Esophagus mucosa (tissue), 1 donor: ENCODE measurements at places on chromosomes 6 and 20. TPM values are rescaled to one million over a fixed set of nuclear protein-coding genes. Genes with fewer than 3 reads are reported as not detected.
A peak's percentile ranks its signal among the peaks of the same experiment; 100 is the strongest.

MCCD1 gene
- total RNA-seq, result not detected

BPIFA1 gene
- not detected for total RNA-seq

GSTA2 gene
- not detected for total RNA-seq

BMP5 gene
- total RNA-seq, result 0.08 TPM

RBL1 gene
- total RNA-seq, result 6.3 TPM

BYSL gene
- 16.2 TPM for total RNA-seq

CEP85L gene
- 2.3 TPM for total RNA-seq

SULF2 gene
- total RNA-seq, result 26.4 TPM

BFSP1 gene
- total RNA-seq, result 1.3 TPM

DNA sequence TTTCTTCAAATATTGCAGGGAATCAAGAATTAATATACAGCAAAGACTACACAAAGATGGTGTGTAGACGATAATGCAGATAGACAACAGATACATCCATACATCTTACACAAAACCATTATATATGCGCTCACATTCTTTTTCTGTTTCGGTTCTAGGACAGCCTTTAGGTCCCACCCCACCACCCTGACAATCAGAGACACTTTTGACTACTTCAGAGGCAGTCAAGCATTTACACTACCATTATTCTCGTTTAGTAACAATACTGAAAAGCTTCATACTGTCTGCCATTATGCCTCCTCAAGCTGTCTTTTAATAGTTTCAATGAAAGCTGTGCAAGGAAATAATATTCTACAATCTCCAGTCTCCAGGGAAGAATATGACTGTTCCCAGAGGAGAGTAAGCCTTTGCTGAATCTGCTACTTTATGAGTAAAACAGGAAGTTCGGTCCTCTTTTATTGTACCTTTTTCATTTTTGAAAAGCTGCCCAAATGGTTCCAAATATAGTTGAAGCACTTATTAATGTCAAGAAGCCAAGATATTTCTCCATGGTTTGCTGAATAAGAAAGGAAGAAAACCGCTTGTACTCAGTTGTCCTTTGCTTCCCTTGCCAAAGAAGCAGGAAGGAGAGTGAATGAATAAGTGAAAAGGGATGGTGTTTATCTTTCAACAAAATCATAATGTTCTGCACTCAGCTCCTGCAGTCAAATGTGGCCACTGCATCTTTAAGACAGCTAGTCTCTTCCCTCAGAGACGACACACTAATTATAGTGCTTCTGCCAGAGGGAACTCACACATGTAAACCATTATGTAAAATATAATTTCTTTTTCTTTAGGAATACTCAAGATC, 468.3 kb downstream of the CDC5L start:
- ATAC-seq, result no peak

- ATAC-seq, result peak; percentile 95
Measured at GRCh38 chr6:157763129-157763903, 59.7 kb upstream of the SNX9 start.

DNA sequence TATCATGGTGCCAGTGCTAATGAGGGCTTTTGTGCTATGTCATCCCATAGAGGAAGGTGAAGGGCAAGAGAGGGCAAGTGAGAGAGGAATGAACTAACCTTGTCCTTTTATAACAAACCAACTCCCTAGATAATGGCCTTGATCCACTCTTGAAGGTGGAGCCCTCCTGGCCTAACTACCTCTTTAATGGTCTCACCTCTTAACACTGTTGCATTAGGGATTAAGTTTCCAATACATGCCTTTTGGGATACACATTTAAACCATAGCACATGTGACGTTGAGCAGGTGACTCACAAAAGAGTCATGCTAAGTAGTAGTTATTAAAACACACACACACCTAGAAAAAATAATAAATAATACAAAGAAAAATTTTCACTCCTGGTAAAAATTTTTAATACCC, 36.9 kb downstream of the CCN2 start:
- no peak for ATAC-seq

GRCh38 chr6:8939615-8940014, 504.3 kb upstream of the SLC35B3 start:
- no peak for ATAC-seq

DNA sequence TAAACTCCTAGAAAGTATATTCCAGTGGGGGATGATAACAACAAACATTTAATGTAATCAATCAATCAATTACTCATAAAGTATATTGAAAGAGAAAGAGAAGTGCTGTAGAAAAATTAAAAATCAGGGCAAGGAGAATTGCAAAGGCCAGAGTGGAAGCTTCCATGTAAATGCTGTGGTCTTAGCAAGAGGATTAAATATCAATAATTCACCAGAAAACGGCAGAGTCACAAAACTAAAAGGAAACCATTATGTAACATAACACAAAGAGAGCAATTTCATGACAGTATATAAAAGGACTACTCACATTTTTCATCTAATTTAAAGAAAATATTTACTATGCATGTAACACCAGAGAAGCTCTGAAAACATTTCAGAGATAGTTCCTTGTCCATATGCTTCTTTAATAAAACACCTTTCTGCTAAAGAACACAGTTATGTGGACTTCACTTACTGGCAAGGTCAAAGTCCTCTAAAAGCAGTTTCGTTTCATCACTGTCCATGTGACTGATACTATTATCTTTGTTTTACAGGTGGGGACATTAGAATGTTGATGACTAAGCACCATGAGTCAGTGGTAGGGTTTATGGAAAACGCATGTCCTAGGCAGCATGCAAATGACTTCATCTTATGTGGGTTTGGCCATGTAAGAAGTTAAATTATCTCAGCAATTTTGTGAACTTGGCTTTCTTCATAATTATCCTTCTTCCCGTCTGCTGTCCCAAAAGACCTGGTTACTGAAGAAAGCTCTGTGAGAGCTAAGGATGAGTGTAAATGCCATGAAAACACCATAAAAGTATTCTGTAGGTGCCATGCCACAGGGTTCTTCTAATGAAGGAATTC, 185.8 kb upstream of the TENT5A start:
- ATAC-seq, result peak; percentile 99

DNA sequence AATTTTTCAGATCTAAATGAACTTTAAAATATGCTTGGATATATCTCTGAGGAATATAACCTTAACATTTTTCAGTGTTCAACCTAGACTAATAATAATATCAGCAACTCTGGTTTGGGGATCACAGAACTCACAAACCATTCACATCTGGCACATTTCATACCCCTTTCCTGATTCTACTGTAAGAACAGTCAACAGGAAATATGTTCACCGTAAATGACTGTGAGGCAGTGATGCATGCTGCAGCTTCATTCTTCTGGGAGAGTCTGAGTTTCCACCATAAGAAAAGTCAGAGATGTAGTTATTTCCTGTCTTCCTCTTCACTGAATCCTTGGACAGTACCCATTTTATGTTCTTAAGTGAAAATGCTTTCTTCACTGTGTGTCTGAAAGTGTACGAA, 134.2 kb upstream of the IFNGR1 start:
- no peak for ATAC-seq

GRCh38 chr6:158058171-158058651, 76.5 kb downstream of the SYNJ2 start:
- no peak for ATAC-seq

GRCh38 chr6:170313716-170314295, 7.2 kb downstream of the FAM120B start:
- no peak for ATAC-seq

GRCh38 chr20:59613861-59614260, 9.5 kb downstream of the PHACTR3 start:
- no peak for ATAC-seq

DNA sequence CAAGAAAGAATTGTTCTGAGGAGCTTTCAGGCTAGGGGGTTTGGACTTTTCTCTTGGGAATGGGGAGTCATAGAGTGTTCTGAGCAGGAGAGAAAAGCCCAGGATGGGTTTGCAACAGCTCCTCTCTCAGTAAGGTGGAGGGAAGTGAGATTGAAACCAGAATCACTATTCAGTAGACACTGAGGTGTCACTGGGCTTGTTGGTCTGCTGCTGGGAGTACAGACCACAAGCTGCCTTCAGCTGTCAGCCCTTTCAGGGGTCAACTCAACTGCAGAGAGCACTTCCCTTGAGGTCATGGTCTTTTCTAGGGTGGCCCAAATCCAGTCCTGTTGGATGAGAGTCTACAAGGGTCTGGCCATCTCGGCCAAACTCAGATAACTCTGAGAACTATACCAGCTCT, 12.9 kb upstream of the FOXA2 start:
- no peak for ATAC-seq

GRCh38 chr20:44354979-44355497, 461 bp upstream of the HNF4A start:
- no peak for ATAC-seq

DNA sequence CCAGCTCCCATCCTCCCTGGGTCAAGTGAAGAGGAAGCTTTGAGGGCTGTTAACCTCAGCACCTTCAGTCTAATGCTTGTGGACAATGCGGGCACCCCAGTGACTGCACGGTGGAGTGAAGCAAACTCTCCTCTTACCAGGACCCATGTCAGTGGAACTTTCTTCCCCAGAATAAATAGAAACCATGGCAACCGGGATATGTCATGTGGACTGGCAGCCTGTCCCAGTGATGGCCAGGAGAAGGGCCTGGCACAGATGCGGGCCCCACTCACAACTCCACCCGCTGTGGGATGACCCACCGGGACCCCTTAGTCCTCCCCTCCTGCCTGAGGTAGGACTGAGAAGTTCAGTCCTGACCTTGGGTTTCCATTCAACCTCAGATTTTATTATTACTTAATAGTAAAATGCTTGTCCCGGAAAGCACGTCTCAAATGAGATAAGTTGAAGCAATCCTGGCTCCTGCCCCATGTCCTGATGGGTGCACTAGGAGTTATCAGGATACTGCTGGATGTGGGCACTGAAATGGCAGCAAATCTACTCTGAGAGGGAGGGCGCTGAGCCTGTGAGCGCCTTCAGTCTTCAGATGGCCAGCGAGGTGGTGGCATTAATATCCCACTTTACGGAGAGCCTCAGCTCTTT, 23.5 kb downstream of the TOX2 start:
- no peak for ATAC-seq

DNA sequence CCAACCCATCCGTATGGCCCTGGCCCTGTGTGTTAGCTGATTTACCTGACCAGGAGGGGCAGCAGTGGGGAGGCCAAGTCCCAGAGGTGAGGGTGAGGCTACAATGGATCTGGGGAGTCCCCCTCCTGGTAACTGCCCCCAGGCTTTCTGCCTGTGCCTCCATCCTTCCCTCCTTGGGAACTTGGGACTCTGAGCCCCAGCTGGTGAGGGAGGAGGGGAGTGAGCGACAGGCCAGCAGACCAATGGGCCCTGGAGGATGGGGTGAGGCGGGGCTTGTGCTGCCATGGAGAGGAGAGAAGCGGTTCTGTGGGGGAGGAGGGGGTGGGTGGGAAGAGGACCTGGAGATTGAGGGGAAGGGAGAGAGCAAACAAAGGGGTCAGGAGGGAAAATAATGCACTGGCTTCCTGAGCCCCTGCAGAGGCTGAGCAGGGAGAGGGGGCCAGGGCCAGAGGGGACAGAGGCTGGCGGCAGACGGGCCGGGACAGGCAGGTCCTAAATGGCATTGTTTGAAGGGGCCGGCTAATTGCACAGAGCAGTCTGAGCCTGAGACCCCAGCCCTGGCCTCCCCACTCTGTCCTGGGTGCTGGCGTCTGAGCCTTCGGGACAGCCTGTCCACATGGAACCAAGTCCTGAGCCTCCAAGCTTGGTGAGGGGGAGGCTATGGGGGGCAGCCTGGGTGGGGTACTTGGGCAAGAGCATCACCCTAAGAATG, 17.5 kb downstream of the DNMT3B start:
- no peak for ATAC-seq

DNA sequence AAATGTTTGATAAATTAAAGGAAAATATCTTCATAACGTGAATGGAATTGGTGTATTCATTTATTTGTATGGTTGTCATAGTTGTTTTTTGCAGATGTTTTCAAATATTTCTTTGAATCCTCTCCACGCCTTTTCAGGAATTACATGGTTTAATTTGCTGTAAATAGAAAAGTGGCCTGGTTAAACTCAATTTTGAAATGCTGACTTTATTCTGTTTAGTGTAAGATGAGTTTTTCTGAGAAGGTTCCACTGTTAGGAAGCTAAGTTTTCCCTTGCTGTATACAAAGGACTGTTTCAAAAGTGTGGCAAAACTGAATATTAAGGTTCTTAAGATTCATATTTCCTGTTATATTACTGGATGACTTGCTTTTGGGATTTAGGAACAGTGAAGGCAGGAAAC, 503 bp upstream of the ZC2HC1B start:
- ATAC-seq, result no peak

GRCh38 chr6:151128763-151129370, 110.9 kb upstream of the AKAP12 start:
- no peak for ATAC-seq

GRCh38 chr20:16945619-16946018, 197.5 kb downstream of the OTOR start:
- no peak for ATAC-seq

GRCh38 chr6:126367849-126368248, 27.9 kb downstream of the CENPW start:
- no peak for ATAC-seq

GRCh38 chr6:47633141-47633540, 65.2 kb upstream of the ADGRF4 start:
- peak; percentile 82 for ATAC-seq

GRCh38 chr20:37781626-37782025, 87.8 kb downstream of the CTNNBL1 start:
- ATAC-seq, result no peak

- no peak for ATAC-seq
Measured at GRCh38 chr20:15319439-15319838, 982.0 kb upstream of the FLRT3 start.

GRCh38 chr20:6784210-6784631, 16.7 kb downstream of the BMP2 start:
- ATAC-seq, result no peak
